Germinal center (tissue), 1 donor: ENCODE measurements at places on chromosomes 11 and 22.

GRCh38 chr11:57055744-57056143 is 67.0 kb downstream of the OR5AK2 start:
- DNase-seq: no peak

DNA sequence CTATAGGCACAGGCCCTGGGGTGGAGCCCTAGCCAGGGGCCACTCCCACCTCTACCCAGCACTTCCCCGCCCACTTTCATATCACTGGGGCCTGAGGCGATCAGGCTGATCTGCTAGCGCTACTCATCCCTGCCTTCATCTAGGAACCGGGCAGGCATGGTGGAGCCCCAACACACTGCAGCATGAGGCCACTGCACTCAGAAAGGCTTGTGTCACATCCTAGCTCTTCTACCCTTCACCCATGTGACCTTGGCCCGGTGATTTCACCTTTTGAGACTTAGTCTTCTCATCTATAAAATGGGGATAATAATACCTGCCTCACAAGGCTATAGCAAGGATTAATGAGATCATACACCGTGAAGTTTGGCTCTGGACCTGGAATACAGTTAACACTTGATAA is 18.1 kb upstream of the GDPD5 start:
- peak; percentile 43 for DNase-seq

- no peak for DNase-seq
Measured at GRCh38 chr22:22181341-22181850, 63.2 kb upstream of the VPREB1 start.

- peak; percentile 80 for DNase-seq
Measured at GRCh38 chr22:40418366-40419201, 48.2 kb downstream of the SGSM3 start.

- no peak for DNase-seq
Measured at GRCh38 chr11:18144243-18144642, 11.9 kb downstream of the MRGPRX3 start.

- DNase-seq: no peak
Measured at GRCh38 chr11:114478768-114479167, 39.5 kb downstream of the REXO2 start.

DNA sequence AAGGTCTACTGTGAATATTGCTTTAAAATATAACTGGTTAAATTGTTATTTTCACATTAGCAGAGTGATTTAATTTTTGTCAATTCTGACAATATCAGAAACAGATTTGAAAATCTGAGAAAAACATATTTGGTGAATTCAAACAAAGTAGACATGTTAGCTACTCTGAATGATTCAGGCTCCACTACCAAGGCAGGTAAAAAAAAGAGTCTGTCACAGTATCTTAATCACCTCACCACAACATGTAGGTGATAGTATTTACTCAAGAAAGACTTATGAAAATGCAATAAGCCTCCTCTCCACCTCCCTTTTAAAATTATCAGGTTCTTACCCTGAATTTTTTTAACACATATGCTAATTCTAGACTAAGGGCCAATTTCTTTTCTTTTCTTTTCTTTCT is 42.6 kb downstream of the DDI1 start:
- no peak for DNase-seq

GRCh38 chr22:23227380-23227779 is 47.1 kb downstream of the BCR start:
- DNase-seq: no peak

DNA sequence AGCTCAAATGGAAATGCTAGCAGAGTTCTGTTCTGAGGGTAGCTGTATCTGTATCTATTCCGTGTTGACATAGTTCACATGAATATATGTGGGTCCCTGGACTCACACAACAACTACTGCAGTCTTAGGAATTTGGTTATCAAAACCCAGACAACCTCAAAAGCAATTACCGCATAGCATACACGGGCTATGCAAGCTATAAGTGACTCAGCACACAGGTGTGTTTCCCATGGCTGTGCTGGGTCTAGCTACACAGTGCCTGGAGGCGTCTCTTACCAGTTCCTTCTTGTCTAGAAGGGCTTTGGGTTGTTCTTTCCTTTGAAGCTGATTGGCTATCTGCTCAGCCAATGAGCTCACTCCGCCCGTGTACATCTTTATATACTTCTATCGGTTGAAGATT is 98.2 kb upstream of the BID start:
- no peak for DNase-seq

DNA sequence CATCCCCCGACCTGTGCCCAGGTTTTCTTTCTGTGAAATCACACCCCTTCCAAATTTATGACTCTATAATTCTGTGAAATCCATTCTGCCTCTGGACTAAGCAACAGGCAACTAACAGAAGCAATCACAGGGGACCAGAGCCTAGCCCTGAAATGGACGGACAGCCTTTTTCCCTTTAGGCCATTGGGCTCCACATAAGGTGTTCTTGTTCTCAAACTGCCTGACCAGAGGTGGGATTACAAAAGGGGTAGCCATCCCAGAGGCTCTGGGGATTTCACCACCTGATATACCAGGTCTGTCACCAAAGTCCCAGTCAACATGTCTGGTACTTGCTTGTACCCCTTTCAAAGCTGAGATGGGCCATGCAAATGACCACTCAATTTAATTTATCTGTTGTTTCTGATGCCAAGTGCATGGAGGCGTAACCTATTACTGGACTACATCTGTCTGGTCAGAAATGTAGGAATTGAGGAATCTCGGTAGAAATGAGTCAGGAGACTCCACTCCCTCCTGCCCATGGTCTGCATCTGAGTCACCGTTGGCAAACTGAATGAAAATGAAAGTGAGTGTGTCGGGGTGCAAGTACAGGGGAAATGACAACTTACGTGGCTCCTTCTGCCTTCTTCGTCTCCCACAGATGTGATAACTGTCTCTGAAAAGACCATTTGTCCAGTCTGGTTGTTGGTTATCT is 10.2 kb downstream of the DKK3 start:
- DNase-seq: no peak

GRCh38 chr11:40877256-40877655 is 582.2 kb downstream of the LRRC4C start:
- DNase-seq: no peak

GRCh38 chr11:64723117-64723906 is at the start of gene NRXN2:
Gene NRXN2, minus strand, starts transcription at chr11:64723197. Its CDS starts 9,498 bp downstream, at chr11:64713699.
- peak; percentile 94 for DNase-seq

- no peak for DNase-seq
Measured at GRCh38 chr11:30478923-30479322, 107.2 kb downstream of the MPPED2 start.

DNA sequence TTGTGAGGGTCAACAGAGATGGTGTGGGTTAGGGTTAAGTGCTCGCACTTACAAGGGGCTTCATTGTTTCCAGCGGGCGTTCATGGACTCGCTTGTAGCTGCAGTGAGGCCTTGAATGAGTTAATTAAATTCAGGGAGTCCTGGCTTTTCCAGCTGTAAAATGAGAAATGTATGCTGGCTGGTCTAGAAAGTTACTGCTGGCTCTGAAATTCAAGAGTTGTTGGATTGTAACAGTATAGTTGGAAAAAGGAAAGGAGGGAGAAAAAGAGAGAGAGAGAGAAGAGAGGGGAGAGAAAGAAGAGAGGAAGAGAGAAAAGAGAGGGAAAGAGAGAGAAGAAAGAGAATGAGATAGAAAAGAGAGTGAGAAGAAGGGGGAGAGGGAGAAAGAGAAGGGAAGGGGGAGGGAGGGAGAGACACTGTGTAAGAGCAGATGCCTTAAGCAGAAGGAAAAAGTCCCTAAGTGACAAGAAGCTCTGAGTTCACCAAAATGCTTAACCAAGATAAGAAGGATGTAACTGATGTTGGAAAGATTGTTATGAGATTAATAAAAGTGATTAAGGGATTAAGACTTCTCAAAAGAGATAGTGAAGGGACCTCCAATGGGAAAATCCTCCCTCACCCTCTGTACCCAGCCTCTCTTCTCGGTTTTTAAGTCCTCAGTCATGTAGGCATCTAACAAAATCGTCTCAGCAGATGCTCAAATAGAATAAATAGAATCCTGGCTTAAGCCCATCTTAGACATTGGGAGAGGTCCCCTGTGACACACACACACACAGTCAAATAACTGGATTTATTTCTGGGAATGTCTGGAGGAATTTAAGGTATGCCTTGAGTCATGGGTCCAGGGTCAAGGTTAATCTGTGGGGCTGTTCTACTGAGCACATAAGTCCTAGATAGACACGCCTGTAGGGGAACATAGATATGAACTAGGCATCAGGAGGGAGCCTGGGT is 477.9 kb downstream of the MIAT start:
- DNase-seq: no peak

- no peak for DNase-seq
Measured at GRCh38 chr11:11038352-11038751, 180.5 kb upstream of the ZBED5 start.

DNA sequence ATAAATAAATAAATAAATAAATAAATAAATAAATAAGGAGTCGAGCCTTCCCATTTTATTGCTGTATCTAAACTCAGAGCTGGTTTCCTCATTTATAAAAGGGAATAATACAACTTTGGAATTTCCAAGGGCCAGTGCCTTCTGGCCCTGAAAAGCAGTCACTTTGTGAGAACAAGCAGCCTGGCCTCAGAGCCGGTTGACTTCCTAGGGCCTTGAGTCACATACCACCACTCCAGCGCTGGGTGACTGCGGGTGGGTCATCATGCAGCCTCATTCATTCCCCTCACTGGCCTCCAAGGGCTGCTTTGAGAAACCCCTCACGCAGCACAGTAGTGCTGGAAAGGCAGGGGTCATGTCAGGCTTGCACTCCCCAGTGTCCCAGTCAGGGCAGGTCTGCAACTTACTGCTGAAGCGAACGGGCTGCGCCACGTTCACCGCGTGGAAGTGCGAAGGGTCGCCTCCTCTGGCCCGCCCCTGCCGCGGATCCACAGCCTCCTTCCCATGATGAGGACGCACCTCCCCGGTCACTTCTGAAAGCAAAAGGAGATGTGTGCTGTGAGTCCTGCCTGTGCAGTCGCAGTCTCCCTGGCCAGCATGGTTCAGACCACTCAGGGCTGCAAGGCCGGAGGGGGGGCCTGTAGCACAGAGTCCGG is 54.4 kb downstream of the DGCR2 start:
- no peak for DNase-seq

GRCh38 chr11:65340226-65340625 is 6.6 kb downstream of the DPF2 start:
- DNase-seq: no peak

DNA sequence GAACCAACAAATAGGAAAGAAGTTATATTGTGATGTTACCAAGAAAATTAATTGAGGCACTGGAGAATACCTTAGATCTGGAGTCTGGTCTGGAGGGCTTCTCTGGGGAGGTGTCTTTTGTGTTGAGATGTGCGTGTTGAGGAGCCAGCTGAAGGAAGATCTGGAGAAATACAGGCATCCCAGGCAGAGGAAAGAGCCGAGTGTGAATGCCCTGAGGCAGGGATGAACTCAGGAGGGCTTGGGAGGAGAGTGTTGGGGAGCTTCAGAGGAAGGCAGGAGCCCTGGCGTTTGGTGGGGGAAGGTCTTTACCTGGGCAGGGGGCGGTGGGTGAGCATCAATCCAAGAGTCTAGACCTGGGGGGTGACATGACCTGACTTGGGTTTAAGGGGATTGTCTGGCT is 13.1 kb downstream of the SYNGR1 start:
- no peak for DNase-seq

DNA sequence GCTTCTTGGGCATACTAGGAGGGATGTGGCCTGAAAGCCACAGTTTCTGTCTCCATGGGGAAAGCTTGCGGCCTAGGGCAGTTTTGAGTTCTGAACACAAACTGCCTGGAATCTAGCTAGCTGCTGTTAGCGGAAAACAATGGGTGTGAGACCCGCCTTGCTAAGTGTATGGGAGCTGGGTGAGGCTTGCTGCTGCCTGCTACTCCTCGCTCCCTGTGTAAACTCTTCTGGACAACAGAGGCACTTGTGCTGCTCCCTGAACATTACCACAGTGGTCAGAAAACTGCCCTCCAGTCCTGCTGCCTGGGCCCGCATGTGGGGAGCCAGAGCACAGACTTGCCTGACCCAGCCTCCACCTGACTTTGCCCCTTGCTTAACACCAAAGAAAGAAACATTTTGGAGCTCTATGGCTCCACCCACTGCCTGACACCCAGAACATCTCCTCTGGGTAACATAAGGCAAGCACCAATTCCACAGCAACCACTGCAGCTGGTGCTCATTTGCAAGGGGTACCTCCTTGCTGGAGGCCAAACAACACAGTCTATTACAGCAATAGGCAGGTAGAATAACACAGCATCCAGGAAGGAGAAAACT is 766.3 kb upstream of the RAG2 start:
- no peak for DNase-seq

- DNase-seq: no peak
Measured at GRCh38 chr11:3834664-3835461, 5.9 kb downstream of the RHOG start.
